Stimulated activated CD4-positive, alpha-beta T cell treated with anti-CD3 and anti-CD28 coated beads, Interleukin-4, amount 100 ng/mL, for 1 hour (primary cell): ENCODE measurements at places on chromosomes 4 and X.

- no peak for DNase-seq
Observed at GRCh38 chr4:14615671-14616070, 386.6 kb upstream of the CPEB2 start.

DNA sequence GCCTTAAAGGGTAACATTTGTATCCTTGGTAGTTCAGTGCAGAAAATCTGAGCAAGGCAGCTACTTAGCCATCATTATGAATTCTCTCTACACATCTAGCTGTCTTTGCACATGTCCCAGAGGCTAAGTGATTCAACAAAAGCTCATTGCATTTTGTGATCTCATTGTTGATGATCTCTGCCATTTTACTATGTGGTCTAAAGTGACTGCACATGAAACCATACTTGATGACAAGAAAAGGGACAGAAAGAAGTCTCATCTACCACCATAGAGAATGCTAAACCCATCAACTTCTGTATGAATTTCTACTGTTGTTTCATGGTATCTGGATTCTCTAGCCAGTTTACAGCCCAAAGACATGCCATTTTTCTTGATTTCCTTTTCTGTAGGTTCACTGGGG is 5.9 kb upstream of the PGK1 start:
- DNase-seq, result no peak

- DNase-seq, result peak; percentile 16
Observed at GRCh38 chr4:83282049-83282535, 2.5 kb downstream of the COQ2 start.

GRCh38 chrX:72100824-72101351 is 30.8 kb downstream of the RTL5 start:
- peak; percentile 26 for DNase-seq

DNA sequence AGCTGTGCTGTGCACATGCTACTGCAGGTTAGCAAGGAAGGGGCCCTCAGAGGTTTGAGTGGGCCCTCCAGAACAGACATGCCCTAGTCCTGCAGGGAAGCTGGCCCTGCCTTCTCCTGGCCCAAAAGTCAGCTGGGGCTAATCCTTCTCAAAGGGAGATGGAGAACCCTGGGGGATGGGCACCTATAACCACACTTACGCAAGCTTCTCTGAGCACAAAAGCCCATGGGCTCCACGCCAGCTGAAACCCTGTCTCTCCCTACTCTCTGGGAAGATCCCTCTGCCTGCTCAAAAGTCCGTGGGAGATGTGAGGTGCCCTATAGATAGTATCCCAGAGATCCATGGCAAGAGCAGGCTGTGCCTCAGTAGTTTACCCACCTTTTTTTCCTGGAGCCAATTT is 58.9 kb upstream of the DKK2 start:
- no peak for DNase-seq

GRCh38 chr4:81389720-81390119 is 82.0 kb downstream of the RASGEF1B start:
- no peak for DNase-seq

DNA sequence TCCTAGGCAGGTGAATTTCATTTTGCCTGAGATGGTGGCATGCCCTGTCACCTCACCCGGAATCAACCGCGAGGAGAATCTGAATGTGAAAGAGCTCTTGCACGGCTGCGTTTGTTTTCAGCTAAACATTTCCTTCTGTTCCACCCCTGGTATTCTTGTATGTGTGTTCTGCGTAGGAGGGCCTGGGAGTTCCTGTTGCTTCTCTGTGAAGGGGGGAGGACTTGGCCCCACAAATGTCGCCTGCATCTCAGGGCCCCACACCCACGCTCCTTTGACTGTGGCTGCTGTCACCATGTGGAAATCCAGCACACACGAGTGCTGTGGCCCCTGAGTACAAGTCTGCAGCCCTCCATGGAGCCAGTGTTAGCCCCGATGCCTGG is 45.8 kb upstream of the CLCN4 start:
- DNase-seq, result peak; percentile 70

GRCh38 chr4:147088146-147088545 is 142.5 kb upstream of the TTC29 start:
- DNase-seq, result no peak

DNA sequence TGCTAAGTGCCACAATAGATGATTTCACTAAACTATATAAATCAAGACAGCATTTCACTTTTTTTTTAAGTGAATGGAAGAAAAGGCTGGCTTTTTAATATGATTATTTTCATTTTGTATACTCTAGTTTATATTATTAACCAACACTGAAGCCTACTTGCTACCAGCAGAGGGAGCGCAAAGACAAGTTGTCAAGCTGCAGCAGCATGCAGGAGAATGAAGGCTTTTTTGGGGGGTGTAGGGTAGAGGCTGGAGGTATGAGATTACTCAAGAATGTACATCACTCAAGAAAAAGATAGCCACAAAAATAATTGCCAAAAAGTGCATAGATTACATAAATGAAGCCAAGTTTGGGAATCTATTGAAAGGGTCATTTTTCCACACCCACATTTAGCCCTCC is 519.5 kb downstream of the FGF13 start:
- no peak for DNase-seq

- peak; percentile 33 for DNase-seq
Observed at GRCh38 chr4:42151568-42152506, 618 bp downstream of the BEND4 start.

DNA sequence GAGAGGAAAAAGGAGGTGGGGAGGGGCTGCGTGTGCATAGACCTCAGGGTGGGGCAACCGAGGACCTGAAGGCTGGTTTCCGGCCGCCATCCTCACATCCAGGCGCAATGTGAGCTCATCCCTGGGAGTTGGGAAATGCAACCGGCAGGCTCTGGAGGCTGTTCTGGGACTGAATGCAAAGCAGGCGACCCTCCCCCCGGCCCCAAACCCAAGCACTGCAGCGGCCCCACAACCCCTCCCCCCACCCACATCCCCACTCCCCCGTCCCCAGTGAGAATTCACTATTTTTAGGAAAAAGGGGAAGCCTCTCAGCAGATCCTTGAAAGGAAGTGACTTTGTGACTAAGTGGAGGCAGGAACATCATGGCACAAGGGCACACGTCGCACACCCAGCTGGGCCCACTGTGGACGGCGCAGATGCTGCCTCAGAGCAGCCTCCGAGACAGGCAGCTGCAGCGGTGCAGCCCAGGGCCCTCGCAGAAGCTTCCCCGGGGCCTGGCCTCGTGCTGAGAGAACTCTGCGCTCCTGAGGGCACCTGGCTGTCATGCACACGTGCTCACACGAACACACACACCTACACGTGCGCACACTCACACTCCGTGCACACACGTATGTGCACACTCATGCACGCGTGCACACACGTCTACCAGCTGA is 1.3 kb upstream of the PDE6B start:
- DNase-seq, result no peak

GRCh38 chr4:16783119-16783518 is 115.3 kb downstream of the LDB2 start:
- DNase-seq, result no peak

GRCh38 chr4:155974996-155975395 is 21.3 kb upstream of the CTSO start:
- no peak for DNase-seq

DNA sequence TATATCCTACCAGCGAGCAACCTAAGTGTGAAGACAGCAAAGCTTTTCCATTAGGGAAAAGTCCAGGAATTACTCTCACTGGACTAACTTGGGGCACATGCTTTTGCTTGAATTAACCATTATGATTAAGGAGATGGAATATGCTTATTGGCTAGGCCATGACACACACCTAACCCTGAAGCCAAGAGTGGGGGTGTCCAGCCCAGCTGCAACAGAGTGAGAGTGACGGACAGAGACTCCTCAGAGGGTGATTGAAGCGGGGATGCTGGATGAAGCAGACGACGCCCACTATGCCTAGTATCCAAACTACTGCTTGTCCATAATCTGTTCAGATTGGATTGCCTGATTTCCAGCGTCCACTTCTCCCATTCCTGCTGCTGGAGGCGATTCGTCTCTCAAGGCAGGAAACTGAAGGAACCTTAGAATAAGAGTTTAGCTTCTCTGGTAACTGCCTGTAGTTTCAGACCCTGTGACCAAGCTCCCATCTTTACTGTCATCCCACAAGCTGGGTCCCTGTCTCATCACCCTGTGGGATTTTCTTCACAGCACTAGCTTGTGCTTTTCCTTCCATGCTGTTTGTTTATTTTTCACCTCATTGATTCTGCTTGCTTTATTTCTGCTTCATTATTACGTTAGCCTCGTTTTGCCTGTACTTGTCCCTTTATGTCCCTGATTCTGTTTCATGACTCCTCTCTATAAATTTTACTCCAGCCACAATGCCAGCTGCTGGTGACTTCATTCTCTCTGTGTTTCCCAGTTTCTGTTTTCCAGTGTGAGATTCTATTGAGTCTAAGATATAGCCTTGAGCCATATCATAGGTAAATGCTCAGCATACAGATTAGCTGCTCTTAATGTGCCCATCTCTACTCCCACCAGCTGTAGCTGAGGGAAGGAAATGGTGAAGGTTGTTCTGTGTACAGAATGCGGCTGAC is 19.0 kb downstream of the FAM47E start:
- DNase-seq, result no peak

- DNase-seq, result no peak
Observed at GRCh38 chr4:182683661-182684060, 233.5 kb downstream of the DCTD start.

DNA sequence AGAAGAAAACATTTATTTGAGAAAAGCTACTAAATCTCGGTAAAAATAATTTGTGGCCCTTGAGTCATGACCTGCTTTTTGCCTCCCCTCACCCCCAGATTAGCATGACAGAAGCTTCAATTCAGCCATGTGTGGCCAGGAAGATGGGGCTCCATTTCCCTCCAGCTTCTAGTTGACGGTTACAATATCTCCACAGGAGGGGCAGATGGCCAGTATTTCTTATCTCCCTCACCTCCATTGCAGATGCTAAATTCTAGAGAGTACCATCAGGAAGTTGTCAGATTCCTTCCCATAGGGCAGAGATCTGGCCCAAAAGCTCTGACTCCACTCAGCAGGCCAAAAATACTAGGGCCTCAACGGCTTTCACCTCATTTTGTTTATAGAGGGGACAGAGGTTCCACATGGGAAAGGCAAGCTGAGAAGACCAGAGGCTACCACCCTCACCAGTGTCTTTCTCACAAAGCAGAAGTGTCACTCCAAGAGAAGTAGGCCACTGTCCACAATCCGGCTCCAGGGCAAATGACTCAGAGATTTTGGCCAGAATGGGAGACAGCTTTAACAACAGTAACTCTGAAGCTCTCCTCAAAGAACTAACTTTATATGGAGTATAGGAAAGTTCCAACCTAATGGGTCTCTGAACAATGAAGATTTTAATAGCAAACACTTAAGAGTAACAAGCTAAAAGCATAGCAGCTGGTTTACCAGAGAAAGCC is 108.3 kb downstream of the TBC1D19 start:
- no peak for DNase-seq

DNA sequence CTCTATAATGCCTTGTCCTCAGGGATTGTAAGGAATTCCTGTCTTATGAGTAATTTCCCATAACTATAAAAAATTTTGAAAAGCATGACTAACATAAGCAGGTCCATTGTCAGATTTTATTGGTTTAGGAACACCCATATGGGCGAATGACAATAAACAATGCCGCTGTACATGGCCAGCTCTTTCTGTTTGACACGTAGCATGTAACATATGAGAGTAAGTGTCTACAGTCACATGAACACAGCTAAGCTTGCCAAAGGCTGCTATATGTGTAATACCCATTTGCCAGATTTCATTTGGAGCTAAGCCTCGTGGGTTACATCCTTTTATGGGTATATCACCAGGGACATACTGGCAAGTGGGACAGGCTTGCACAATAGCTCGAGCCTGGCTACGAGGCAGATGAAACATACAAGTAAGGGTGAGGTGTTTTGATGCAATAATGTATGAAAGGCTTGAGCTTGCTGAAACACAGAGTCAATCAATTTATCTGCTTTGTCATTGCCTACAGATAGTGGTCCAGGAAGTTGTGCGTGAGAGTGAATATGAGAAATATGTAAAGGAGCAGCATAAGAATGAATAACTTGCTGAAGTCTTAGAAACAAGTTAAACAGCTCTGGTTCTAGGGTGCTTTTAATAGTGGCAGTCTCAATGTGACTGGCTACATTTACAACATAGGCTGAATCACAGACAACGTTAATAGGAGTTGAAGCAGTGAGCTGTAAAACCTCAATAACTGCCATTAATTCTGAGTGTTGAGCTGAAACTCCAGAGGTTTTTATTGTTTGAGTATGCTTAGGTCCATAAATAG is 67.4 kb upstream of the UGT2B10 start:
- DNase-seq, result no peak

DNA sequence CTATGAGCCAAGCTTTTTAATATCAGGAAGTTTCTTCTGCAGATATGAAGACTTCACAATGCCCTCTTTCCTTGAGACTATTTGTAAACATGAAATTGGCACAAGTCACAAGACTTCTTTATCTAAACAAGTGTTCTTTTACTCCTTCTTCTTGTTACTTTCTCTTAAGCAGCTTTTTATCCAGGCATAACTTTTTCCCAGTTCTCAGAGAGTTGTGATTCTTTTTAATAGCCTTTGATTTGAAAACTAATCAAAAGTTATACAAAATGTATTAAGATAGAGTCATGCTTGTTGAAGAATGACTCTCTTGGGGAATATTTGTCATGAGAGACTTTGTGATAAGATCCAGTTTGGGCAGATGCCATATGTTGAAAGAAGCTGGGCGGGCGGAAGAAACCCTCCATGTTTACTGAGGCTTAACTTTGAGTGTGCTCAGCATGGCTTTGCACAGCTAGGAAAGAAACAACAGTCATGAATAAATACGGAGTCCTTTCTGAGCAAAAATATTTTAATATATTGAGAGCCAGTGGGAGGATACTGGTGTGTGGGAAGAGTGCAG is 39.3 kb downstream of the SYTL5 start:
- DNase-seq, result no peak

GRCh38 chrX:83419030-83419792 is 88.9 kb upstream of the POU3F4 start:
- DNase-seq, result no peak

DNA sequence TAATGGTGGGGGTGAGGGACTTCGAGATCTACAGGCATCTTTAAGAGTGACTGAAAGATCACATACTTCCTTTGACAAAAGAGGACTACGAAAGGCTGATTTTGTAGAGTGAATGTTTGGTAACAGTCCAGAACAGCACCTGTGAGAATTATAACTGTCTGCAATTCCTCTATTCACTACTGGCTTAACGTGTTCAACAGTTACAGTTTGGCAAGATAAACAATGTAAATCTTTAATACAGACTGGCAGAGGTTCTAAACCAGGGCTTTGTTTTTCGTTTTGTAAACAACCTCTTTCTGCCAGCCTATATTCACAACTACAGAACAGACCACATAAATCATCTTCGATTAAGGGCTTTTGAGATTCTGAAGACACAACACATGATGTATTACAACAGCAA is 66.9 kb downstream of the NCAPG start:
- no peak for DNase-seq

- DNase-seq, result no peak
Observed at GRCh38 chr4:6918338-6918737, 8.7 kb downstream of the TBC1D14 start.
